ENCODE measurements at places on chromosomes 4 and X.

DNA sequence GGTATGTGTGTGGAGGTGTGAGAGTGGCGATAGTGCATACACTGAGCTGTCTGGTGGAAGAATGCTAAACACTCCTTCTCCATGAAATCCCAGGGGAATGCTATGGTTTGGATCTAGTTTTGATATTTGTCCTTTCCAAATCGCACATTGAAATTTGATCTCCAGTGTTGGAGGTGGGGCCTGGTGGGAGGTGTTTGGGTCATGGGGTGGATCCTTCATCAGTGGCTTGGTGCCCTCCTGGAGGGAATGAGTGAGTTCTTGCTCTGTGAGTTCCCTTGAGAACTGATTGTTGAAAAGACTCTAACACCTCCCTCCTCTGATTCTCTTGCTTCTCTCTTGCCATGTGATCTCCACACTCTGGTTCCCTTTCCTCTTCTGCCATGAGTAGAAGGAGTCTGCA lies 114.1 kb upstream of the HHIP start:
- no peak for DNase-seq

GRCh38 chr4:73653695-73654106 lies 33.5 kb upstream of the RASSF6 start:
- DNase-seq, result peak; percentile 25

DNA sequence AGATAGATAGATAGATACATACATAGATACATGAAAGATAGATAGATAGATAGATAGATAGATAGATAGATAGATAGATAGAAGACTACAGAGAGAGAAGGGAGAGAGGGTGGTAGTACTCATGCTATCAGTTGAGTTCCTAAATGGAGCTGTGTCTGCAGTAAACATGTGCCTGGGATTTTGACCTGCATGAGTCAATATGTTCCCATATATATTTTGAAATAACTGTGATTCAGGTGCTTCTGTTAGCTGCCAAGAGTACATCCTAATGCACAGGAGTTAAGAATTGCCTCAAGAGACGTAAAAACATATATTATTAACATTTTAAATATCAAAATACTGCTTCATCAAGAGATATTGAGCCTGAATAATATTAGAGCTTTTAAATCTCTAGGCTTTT lies 379.4 kb downstream of the GRXCR1 start:
- no peak for DNase-seq

- no peak for DNase-seq
Measured at GRCh38 chr4:178316211-178316610, 874.0 kb upstream of the AGA start.

GRCh38 chr4:148064451-148064850 lies 332.6 kb downstream of the ARHGAP10 start:
- DNase-seq, result no peak

DNA sequence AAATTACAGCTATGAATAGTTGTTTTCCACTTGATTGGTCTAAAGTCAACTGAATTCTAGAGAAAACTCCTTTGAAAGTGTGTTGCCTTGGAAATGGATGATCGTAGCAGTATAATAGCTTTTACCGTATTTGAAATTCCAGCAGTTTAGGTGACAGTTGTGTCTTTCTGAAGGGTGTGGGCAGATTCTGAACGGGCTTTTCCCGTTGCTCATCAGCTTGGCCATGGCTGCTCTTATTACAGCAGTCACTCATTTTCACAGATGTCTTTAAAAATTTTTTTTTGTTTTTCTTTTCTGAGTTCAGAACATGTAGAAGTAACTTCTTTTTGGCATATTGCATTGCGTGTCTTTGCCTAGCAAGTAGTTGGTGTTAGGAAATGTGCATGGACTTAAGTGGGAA lies 69.6 kb upstream of the SLC4A4 start:
- no peak for DNase-seq

- DNase-seq, result no peak
Measured at GRCh38 chr4:53522334-53522733, 69.0 kb downstream of the LNX1 start.

GRCh38 chr4:181524499-181524898 lies 718.7 kb upstream of the TENM3 start:
- DNase-seq, result no peak
